Stomach (tissue), 19 donors: ENCODE measurements at places on chromosomes 12 and 14. TPM values are rescaled to one million over a fixed set of nuclear protein-coding genes. Genes with fewer than 3 reads are reported as not detected.

NID2 gene
- polyA plus RNA-seq, result 4.7 TPM

KLHL33 gene
- 0.05 TPM for polyA plus RNA-seq

GLT1D1 gene
- polyA plus RNA-seq, result 0.13 TPM

VPS33A gene
- polyA plus RNA-seq, result 12.1 TPM

DNA sequence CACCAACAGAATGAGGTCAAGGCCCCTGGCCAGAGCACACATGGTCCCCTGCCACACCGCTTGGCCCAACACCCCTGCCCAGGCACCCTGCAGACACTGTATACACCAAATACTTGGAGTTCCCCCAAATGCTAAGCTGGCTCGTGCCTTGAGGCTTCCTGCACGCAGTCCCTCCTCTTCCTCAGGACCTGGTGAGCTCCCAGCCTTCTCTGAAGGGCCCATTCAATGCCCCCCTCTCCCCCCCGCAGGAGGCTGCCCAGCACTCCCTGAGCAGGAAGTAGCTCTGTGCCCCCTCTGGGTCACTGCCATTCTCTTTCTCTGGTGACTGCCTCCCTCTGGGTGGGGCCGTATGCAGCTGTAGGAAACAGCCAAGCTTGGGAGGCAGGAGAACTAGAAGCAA, 75.3 kb downstream of the ITPK1 start:
- peak; percentile 79 for DNase-seq

GRCh38 chr14:53409289-53409688, 256.2 kb upstream of the DDHD1 start:
- DNase-seq, result no peak

GRCh38 chr12:122067966-122068365, 10.6 kb upstream of the MLXIP start:
- DNase-seq, result peak; percentile 58
